ENCODE measurements at places on chromosomes 6 and 20.

GRCh38 chr20:20702330-20703245 is 9.9 kb downstream of the RALGAPA2 start:
- DNase-seq: no peak

GRCh38 chr6:161522276-161522675 is 248.4 kb upstream of the AGPAT4 start:
- no peak for DNase-seq

- no peak for DNase-seq
Observed at GRCh38 chr6:30683183-30683979, 3.1 kb downstream of the PPP1R18 start.

DNA sequence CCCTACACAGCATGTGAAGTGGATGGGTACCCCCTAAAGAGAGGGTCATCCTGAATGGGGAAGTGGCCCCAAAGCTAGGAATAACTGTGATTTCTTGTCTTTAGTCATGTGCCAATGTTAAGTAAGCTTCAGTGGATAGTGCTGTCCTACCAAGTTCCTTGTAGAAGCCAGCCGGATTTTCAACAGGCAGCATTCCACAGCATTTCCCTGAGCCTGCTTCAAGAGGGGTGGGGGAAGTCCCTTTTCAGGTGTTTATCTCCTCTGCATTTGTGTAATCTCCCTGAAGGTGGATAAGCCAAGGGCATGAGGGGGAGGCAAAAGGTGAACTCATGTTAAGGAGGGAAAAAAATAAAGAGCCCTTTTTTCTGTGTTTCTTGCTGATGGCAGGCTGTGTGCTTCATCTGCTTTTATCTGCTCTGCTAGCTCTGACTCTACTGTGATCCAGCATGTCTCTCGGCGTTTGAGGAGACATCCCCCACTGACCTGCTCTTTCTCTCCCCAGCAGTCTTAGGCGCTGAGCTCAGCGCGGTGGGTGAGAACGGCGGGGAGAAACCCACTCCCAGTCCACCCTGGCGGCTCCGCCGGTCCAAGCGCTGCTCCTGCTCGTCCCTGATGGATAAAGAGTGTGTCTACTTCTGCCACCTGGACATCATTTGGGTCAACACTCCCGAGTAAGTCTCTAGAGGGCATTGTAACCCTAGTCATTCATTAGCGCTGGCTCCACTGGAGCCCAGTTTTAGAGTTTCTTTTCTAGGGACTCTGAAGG is 1.9 kb downstream of the EDN1 start:
- no peak for DNase-seq

DNA sequence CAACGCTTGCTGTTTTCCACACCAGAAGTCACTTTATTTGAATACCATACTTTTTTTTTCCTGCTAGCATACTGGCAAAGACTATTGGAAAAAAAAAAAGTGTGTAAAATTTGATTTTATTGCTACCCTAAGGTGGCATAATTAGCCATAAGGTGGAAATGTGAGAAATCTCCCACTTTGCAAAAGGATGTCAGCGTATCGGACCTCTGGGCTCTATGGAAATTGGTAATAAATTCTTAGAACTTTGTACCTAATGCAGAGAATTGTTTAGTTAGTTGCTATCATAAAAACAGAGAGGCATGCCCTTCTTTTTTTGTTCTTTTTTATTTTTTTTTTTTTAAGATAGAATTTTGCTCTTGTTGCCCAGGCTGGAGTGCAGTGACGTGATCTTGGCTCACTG is 63.7 kb upstream of the GMDS start:
- DNase-seq: no peak

Data from NCI-H748 treated with DMSO at 0.1 percent for 48 hours (cell line).